Posterior vena cava (tissue), 2 donors: ENCODE measurements at places on chromosomes 4 and X. TPM values are rescaled to one million over a fixed set of nuclear protein-coding genes. Genes with fewer than 3 reads are reported as not detected.

- no peak for DNase-seq
These were observed 88.1 kb upstream of the TSPAN5 start for GRCh38 chr4:98746530-98746929.

GRCh38 chr4:89296896-89297295, 10.7 kb downstream of the GPRIN3 start:
- no peak for DNase-seq

GRCh38 chr4:128384091-128384520, 96.5 kb upstream of the PGRMC2 start:
- DNase-seq: no peak

The HMX1 gene
- 0.19 TPM for total RNA-seq

The KCNIP4 gene
- 0.60 TPM for total RNA-seq

GRCh38 chr4:183306811-183307210, 13.3 kb downstream of the CLDN22 start:
- no peak for DNase-seq

The ADGRG4 gene
- total RNA-seq: 0.71 TPM
